ENCODE measurements at places on chromosomes 1 and 21.

DNA sequence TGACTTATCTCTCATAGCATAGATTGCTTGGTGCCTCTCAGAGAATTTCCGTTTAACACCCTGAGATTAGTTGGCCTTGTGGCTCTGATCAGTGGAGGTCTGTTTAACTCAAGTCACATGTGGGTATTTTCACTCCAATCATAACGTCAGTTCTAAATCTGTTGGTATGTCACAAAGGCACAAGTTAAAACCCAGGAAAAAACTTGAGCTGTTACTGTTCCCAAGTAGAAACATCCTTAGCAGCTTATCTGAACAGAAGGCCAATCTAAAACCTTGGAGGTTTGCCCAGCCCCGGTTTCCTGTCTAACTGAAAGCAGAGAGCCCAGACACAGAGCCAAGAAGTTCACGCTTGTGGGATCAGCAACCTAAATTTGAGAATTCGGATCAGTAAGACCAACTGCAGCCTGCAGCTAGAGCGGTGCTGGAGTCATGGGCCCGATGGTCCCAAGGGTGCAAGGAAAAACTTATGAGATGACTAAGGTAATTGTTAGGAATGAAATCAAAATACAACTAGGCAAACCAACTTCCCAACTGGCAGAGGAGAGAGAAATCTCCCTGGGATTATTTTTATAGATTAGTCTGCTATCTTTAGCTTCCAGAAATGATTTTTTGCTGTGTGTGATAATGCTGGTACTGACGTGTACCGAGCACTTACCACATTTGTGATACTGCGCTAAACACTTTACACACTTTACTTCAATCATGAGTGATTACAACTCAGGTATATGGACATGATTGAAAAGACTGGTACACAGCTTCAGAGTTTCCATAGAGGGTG lies 90.2 kb upstream of the C1orf21 start:
- peak; percentile 76 for DNase-seq

DNA sequence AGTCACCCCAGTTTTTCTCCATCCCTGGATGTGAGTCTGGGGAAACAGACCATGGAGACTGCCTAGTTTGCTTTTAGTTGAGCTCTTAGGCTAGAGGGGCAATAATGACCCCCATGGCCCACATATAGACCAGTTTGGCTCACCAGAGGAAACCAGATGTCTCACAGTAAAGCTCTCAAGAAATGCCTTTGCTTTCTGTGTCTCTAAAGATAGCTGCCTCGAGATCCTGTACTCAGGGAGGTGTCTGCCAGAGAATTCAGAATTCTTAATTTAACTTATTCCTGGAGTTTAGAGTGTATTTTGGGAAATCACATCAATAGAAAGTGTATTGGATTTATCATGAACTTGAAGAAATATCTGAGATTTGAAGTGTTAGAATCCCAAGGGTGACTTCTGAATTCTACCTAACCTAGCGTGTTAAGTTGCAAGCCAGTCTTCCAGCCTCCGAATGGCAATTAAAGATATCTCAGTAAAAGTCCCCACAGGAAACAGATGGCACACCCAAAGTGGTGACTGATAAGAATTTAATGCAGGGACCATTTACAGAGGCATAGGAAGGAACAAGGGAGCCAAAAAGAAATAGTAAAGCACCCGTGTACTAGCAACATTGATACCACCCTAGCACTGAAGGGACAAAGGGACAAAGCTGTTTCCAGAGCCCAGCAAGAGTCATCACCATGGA lies 37.1 kb downstream of the STYXL2 start:
- DNase-seq = peak; percentile 92

- DNase-seq = peak; percentile 2
Measured at GRCh38 chr1:191320062-191320461, 838.2 kb upstream of the RGS18 start.

DNA sequence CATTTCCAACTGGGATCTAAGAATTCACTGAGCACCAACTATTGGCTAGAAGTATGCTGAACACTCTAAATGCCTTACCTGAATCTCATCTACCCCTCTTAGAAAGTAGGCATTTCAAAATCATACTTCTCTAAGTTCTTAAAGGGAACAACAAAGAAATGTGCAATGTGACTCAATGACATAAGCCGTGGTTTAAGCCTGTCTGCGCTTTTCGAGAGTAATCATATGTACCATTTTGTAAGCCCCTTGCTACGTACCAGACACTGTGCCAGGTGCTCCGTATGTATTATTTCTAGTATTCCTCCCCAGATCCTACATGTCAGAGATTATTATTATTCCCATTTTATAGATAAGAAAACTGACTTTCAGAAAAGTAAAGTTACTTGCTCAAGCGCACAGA lies 454.2 kb downstream of the SETD4 start:
- no peak for DNase-seq

DNA sequence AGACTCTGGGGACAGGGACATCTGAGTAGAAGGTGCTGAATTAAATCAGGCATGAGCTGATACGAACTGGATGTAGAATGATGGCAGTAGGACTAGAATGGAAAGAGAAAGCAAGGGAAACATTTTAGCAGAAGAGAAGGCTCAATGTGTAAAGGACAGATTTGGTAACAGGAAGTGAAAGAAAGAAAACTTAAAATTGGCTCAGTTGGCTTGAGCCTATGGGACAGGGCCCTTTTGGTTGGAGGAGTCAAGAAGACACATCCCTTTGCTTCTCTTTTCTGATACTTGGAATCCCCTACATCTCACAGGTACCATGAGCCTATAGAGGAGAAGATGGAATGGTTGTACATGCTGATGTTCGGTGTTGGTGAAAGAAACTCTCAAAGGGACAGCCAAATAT lies 300.6 kb upstream of the PLXNA2 start:
- DNase-seq = no peak

DNA sequence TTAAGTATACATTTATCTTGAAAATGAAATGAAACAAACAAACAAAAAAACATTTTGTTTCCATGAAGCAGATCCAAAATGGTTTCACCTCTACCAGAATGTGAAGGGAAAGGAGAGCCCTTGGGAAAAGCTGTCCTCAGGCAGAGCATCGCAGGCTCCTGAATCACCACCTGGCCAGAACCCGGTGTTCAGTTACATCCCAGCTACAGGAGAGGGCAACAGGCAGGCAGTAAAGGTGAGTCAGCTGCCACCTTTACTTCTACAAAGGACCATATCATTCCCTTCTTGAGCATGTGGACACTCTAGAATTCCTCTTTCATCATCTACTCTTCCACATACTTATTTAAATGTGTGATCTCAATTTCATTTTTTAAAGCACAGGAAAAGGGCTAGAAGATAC lies 151.2 kb downstream of the PIGK start:
- DNase-seq = no peak

DNA sequence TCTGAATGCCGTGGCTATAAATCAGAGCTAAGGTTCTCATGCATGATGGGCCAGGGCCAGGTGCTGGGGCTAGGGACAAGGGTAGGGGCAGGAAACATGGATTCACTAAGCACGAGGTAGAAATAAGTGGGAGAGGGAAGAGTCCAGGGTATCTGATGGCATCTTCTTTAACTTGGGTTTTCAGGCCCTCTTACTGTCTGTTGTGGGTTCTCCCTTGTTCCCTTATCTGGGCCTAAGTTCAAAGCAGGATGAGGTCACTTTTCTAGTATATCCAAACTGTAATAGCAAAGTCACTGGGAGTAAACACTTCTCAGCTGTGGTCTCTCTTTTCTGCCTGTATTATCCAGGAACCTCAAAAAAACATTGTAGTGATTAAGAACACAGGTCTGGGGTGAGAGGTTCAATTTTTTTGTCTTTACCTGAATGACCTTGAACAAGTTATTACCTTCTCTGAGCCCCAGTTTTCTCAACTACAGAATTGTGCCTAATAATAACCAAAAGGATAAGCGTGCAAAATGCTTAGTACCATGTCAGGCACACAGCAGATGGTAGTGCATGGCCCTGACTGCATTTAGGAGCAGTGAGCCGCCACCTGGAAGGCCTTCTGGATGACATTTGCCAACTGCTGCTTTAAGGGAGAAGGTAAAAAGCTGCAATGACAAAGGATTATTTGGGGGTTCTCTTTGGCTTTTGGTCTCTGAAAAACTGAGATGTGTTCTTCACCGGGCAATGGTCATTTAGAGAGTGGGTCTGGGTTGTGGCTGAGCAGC lies 53.6 kb upstream of the A3GALT2 start:
- DNase-seq = no peak

- DNase-seq = no peak
Measured at GRCh38 chr21:26683996-26684395, 110.9 kb upstream of the CYYR1 start.

DNA sequence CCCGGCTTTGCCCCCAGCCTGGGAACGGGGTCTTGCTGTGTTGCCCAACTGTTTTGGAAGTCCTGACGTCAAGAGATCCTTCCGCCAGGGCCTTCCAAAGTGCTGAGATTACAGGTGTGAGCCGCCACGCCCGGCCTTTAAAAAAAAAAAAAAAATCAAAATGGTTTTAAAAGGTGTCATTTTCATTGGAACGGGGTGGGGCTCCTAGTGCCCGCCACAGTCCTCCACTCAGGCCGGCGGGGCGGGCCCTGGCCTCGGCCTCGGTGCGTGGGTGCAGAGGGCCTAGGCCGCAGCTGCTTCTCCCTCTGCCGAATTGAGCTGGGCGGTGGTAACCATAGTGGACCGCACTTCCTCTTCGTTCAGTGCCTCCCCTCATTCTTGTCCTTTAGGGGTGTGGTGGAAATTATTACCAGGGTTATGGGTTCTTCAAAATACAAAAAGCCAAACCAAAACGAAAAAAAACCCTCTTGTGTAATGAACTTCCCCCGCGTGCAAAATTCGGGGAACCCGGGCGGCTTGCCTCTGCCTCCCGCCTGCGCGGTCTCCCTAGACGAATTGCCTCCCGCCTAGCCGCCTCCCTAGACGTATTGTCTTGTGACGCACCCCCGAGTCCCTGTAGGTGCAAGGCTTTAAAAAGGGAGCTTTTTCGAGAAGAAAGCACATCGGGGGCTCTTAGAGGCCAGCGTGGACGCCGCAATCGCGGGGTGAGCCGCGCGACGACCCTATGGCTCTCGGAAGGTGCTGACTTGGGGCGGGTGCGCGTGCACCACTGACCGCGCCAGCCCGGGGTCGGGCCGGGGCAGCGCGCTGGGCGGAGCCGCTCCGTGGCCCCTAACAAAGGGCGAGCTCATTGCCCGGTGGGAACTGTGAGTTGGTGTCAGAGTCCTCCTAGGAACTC lies 10.5 kb upstream of the SPEN start:
- no peak for DNase-seq

- no peak for DNase-seq
Measured at GRCh38 chr1:56024155-56024554, 555.2 kb downstream of the PLPP3 start.

GRCh38 chr1:209404577-209404976 lies 178.9 kb upstream of the CAMK1G start:
- DNase-seq = no peak

DNA sequence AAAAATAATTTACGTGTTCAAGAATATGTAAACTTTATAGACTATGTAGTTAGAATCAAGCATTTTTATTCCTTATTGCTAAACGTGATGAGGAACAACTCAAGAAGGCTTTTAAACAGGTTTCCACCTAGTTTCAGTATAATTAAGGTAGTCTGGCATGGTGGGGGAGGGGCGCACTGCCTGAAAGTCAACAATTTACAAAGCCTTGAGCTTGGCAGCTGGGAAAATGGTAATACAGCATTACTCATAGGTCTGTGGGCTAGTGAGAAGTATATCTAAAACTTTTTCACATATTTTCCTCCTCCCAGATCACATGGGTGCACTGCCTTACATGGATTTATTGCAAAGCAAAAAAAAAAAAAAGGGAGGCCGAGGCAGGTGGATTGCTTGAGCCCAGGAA lies 75.2 kb downstream of the EVI5 start:
- no peak for DNase-seq
